ENCODE measurements at places on chromosomes 4 and X.

DNA sequence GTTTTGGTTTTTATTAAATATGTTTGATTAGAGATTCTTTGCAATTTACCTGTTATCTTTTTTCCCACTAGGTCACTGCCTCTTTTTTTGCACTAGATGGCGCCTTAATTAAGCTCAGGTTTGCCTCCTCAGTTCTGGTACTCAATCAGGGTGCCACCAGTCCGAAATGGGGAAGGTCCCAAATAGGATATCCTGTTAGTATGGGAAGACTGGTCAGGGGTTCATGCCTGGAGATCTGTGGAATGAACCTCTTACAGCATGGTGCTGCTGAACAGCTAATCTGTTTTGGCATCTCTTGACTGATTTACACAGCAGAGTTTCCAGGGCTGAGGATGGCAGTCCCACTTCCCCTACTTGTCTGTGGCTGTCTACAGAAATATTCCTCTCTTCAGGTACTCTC lies 24.2 kb upstream of the VSIG1 start:
- DNase-seq: no peak

- no peak for DNase-seq
Observed at GRCh38 chrX:72620550-72621145, 48.0 kb upstream of the HDAC8 start.

GRCh38 chr4:15702941-15703403 lies at the start of gene BST1:
Gene BST1, plus strand, starts transcription at chr4:15703065. Its CDS starts 80 bp downstream, at chr4:15703145.
- peak; percentile 75 for DNase-seq

DNA sequence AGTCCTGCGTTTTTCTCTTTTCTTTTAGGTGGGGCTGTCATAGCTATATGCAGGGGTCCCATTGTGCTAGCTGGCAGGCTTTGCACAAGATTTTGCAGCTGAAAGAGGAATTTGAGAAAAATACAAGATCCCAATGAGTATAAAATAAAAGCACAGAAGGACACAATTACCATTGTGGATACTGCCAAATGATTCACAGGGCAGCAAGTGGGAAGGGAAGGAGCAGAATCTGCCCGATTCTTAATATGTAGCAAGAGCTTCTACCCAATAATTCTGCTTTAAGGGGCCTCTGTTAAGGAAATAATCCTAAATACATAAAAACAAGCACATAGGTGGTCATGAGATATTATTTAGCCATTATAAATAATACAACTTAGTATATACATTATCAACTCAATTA lies 25.9 kb upstream of the ING2 start:
- no peak for DNase-seq

GRCh38 chr4:106017975-106018374 lies 122.7 kb downstream of the NPNT start:
- no peak for DNase-seq

DNA sequence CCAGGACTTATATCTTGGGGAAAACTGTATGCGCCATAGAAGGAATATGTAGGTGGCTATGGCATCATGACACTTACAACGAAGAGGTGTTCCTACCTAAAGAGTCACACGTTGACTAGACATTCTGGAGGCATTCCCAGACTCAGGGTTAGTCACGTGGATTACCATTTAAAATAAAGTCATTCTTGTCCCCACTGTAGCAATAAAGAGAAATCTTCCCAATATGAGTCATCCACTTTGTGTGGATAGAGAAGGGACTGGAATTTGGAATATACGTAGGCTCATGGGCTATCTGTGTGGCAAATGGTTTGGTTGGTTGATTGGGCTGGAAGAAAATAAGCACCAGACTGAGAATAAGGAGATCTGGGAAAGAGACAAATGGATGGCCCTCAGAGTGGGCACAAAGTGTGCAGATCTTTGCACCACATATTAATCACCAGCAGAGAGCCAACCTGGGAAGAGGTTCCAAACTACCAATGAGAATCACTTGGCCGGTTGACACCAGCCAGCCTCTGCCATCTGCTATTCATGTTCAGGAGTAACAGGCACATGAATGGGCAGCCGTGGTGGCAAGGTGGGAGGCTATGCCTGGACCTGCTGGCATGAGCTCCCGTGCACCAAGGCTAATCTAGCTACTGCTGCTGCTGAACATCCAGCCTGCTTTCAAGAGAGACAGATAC lies 41.0 kb downstream of the MTNR1A start:
- no peak for DNase-seq

DNA sequence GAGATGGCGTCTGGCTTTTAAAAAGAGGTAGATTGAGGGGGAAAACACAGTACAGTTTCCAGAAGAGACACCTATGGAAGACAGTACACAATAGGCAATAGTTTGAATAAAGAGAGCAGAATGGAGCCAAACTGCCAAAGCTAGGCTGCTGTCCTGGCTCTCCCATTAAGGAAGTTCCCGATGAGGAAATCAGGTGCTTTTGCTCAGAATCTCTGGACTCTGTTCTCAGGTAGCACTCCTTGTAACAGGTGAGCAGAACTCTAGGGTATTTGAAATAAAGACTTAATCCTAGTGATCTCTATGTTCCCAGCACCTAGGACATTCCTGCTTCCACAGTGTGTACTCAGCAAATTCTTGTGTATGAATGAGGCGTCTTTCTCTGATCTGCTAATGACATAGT lies 1.6 kb downstream of the EGF start:
- no peak for DNase-seq

GRCh38 chrX:12898073-12898472 lies 8.3 kb upstream of the TLR8 start:
- no peak for DNase-seq

GRCh38 chrX:50629774-50630173 lies 159.1 kb upstream of the DGKK start:
- DNase-seq: no peak

DNA sequence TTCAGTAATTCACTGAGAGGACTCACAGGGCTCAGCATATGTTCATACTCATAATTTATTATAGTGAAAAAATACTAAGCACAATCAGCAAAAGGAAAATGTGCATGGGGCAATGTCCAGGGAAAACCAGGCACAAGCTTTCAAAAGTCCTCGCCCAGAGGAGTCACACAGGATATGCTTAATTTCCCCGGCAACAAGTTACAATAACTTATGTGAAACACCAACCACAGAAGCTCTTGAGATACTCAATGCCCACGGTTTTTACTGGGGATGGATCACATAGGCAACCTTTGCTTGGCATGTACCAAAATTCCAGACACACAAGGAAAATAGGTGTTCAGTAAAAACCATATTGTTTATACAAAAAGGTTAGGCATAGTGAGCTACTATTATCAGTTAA lies 38.5 kb upstream of the STPG2 start:
- no peak for DNase-seq

DNA sequence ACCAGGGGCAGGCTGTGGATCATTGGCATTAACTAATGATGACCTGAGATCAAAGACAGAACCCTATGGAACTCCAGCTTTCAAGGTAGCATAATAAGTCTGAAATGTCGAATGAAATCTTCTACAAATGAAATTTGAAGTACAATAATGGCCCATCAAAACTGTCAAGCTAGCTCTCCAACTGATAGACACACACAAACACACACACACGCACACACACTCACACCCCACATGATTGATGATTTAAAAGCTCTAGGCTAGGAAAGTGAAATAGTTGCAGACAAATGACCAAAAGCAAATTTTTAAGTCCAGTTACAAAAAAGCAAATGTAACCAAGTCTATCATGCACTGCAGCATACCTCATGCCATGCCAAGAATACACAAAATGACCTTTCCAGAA lies 655.7 kb downstream of the C4orf33 start:
- no peak for DNase-seq

- DNase-seq: no peak
Observed at GRCh38 chr4:165502916-165503907, 124.4 kb downstream of the CPE start.

DNA sequence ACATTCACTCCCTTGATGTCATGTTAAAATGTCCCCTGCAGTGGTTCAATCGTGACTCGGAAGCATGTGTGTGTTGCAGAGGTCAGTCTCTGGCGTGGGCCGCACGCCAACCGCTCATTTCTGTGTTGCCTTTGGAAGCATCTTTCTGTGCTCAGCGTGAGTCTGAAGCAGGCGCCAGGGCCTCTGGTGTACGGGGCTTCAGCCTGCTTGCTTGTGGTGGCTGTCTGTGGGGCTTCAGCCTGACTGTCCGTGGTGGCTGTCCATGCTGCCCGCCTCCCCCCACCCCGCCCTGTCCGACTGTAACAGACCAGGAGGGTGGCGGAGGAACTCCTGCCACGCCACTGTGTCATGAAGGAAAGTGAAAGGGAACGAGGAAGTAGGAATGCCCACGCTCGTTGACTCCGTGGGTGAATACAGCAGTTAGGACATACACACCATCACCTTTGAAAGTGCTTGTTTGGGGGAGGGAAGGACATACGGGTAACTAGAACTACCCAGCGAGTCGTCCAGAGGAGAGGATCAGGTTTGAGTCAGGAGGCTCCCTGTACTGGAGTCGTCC lies 14.7 kb upstream of the CLCN4 start:
- DNase-seq: no peak

- DNase-seq: no peak
Observed at GRCh38 chr4:108933046-108933445, 170.2 kb upstream of the ETNPPL start.

DNA sequence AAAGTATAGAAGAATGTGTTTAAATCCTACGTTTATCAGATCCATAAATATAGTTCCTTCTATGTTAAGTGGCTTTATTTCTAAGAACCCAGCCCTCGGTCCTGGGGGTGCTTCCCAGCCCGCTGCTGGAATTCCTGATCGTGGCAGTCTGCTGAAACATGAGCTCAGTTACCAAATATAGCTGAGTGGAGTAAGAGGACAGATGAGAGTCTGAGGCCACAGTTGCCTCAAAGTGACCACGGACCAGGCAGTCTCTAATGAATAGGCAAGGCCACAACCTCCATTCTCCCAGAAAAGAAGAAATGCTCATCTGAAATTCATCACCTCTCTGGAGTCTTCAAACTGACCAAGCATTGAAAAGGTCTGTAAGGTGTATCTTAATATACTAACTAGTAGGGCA lies at the start of gene PALLD:
Gene PALLD, plus strand, starts transcription at position 219 of the 400 bp plus-strand sequence.
- DNase-seq: no peak

GRCh38 chrX:150155436-150156035 lies 207.6 kb upstream of the MAMLD1 start:
- no peak for DNase-seq

DNA sequence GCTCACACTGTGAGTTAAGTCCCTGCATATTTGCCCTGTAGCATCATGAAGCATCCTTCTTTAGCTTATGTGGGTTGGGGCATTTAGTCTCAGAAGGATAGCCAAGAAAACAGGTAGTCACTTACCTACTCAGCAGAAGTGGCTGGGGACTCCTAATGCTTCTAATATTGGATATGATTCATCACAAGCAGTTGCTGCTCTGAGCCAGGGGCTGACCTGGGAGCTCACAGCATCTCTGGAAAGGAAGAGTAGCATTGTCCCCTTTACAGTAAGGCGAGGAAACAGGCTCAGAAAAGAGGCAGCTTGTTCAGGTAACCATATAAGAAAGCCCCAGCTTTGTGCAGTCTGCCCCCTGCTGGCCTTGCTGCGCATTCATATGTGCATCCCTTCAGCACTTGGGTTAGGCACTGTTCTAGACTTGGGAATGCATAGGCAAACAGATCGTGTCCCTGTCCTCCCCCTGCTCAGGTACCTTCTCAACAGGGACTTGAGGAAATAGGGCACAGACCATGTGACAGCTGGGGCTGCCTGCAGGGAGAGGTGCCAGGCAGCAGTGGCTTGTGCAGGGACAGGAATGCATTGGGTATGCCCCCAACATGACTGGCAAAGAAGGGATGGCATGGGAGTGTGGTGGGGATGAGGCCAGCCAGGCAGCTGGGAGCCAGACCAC lies 35.7 kb upstream of the TBC1D14 start:
- peak; percentile 70 for DNase-seq

DNA sequence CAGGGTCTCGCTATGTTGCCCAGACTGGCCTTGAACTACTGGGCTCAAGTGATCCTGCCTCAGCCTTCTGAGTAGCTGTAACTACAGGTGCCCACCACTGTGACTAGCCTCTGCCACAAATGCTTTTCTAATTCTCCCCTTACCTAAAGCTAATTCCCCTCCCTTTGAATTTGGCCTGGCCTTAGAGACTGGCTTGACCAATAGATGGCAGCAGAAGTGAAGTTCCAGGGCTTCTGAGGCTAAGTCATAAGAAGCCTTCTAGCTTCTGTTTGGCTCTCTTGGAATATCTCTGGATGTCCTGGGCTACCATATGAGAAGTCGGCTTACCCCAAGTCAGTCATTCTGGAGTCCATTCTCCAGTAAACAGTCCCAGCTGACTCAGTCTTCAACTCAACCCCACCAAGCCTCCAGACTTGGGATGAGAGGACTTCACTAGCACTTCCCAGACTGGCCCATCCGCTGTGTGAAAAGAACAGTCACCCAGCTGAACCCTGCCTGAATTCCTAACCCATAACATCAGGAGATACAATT lies 61.0 kb downstream of the HPRT1 start:
- no peak for DNase-seq

DNA sequence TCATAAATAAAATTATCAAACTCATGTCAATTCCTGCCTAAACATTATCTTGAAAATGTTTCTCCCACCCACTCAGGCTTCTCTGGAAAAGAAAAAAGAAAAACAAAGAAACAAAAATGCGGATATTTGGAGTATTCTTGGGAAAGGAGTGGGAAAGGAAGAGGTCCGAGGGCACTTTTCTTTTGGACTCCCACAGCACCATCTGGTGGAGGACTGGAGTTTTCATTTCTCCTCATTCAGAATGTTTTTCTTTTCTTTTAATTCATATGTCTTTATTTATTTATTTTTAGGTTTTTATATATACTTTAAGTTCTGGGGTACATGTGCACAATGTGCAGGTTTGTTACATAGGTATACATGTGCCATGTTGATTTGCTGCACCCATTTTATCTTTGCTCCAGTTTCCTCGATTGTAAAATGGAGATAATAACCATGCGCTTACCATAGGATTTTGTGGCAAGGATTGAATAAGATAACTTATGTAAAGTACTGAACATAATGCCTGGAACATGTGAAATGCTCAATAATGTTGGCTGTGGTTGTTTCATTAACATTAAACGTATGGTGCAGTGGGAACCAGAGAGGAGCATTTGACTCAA lies 8.0 kb upstream of the KCNE5 start:
- DNase-seq: no peak

- DNase-seq: no peak
Observed at GRCh38 chr4:163758032-163758431, 263.5 kb downstream of the TMA16 start.

- no peak for DNase-seq
Observed at GRCh38 chrX:85111347-85111746, 107.7 kb downstream of the APOOL start.

DNA sequence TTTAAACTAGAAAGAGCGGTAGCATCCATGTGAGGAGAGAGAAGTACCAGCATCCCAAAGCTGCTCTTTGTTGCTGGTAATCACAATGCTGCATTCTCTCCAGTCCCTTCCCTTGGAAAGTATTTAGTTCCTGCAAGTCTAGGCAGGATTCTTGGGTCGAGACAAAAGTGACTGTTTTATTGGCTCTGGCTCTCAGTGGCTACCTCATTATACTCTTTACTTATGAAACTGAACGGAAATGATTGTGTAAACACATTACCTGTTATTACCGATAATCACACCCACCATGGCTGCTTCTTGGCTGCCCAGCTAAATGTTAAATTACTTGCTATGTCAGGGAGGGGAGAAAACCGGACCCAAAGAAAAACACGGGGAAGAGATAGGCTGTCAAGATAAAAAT lies 26.2 kb downstream of the ATXN3L start:
- no peak for DNase-seq

GRCh38 chr4:72531768-72532290 lies 37.2 kb downstream of the ADAMTS3 start:
- no peak for DNase-seq
